Hematopoietic multipotent progenitor cell (in vitro differentiated cells): ENCODE measurements at places on chromosomes 4 and X. TPM values are rescaled to one million over a fixed set of nuclear protein-coding genes. Genes with fewer than 3 reads are reported as not detected.

The NUDT11 gene
- 9.4 TPM for total RNA-seq

DNA sequence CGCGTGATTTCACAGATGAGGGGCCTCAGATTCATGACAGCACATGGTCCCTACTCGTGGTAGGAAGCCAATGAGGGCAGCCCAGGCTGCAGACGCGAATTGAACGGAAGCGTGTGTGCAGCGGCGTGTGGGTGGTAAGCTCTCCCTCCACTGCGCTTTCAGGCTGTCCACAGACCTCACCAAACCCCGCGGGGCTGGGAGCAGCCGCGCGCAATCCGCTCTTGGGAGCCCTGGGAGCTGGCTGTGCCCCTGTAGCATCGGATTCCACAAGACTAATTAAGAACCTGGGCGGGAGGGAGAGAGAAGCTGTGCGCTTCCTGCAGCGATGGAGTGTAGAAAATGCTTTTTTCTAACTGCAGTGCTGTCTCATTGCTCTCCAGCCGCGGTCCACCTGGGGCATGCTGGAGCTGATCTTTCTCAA is 134.9 kb downstream of the STOX2 start:
- peak; percentile 45 for DNase-seq

DNA sequence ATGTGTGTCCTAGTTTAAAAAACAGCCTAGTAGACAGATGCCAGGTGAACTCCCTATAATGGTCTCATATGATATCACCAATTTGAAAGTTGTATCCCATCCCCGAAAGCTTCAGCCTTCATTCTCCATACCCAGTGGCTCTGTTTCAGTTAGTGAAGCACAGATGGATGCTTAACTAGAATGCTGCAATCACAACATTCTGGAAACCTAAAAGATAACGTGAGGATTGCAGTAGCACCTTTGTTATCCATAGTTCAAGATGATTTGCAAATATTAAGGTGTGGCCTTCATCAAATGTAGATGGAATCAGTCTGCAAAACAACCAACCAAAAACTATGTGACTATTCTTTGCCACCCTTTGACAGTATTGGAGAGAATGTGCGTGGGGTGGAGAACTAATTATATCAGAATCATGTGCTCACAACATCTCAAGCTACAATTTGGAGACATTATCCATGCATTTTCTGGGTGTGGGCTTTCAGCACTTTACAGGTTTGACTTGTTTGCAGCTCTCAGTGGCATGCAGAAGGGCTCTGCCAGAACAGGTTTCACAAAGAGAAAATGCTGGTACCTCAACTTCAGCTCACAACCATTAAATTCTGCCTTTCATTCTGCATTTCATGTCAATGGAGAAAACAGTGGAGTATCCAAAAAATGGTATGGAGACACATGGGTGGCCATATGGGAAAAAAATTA is 18.3 kb upstream of the PPID start:
- no peak for DNase-seq

The PLXNB3 gene
- 0.54 TPM for total RNA-seq

DNA sequence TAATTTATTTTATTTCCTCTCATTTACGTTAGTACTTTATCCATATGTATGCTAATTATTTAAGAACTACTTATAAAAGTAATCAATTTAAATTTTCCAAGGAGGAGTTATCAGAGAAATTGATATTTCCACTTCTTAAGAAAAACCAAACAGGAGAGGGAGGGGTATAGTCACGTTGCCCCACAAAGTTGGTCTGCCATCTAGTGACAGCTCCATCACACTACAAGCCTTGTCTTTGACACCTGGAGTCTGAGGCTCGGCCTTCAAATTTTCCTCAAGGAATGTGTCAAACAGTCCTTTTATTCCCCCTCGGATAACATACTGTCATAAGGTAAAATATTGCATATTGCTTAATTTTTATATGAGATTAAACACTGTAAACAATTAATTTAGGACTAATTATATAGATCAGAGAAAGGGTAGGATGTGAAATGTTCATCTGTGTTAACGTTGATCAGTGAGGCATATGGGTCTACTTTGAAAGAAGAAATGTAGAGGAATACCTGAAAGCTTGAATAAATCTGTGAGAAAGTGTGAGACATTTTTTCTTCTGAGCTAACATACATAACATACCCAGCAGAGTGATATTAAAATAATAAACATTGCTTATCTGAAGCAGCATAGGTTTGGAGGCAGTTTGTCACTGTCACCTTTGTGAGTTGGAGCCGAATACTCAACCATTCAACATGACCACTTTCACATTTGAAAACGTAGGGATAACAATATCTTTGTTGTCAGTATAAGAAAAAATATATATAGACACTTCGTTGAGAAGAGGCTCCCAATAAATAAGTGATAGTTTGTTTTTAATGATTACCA is 114.4 kb downstream of the GLRA3 start:
- peak; percentile 47 for DNase-seq

DNA sequence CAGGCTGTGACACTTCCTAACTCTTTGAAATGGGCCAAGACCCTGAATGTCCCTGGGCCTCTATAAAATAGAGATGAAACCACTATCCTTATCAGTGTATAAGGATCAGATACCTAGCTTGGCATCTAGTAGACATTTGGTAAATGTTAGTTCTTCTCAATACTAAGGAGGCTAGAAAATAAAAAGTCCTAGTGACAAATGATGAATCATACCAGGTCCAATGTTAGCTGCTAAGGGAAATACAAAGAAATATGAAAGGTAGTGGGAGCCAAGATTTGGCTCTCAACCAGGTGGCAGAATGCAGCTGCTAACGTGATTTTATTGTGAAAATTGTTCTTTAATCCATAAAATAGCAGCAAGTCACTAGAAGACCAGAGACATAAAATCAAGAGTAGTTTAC is 19.8 kb upstream of the PPARGC1A start:
- no peak for DNase-seq

DNA sequence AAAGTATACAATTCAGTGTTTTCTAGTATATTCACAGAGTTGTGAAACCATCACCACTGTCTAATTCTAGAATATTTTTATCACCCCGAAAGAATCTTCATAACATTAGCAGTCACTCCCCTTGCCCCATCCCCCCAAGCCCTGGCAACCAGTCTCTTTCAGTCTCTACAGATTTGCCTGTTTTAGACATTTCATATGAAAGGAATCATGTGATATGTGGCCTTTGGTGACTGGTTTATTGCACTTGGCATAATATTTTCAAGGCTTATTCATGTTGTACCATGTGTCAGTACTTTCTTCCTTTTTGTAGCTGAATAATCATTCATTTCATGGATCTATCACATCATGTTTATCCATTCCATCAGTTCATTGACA is 371.7 kb downstream of the AFF2 start:
- DNase-seq = no peak

The FDCSP gene
- total RNA-seq = not detected
